Lung microvascular endothelial cell (primary cell): ENCODE measurements at places on chromosomes 2 and 18.

DNA sequence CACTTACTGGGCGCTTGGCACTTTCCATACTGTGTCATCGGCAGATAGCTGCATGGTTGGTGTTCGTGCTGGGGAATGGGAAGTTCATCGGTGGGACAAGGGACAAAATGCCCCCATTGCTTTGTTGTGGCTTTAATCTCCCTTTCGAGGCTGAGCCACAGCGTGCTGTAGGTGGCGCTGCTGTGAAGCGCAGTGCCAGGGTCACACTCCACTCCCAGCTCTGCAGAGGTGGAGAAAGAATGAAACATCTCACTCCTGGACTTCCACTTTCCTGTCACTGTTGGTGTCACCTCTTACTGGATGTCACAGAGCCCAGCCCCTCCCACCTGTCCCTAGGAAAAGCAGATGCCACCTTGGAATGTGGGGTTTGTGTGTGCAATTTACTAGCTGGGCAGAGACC, 8.7 kb downstream of the TYMS start:
- no peak for DNase-seq

DNA sequence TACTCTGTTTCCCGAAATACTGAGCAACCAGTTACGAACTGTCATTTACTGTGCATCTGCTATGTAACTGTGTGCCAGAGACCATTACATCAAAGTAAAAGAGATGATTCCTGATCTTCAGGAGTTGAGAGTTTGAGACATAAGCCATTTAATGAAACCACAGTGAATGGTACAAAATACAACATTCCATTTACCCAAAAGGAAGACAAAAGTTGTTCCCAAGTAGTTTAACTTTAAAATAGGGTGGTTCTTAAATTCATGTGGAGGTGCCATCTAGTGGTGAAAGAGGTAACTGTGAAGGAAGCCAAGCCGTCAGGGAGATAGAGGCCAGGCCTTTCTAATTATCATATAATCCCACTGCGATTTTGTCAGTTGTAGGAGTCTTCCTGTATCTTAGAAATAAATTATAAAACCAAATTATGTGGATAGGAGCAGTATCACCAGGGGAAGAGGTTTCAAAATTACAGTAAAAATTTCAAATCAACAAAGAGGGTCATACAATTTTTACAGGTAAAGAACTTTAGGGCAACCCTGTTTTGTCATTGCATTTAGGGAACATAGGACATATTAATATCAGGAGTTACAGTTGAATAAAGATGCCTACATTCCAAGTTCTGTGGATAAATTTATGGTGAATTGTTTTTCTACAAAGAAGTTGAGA, 67.7 kb downstream of the EPAS1 start:
- DNase-seq, result peak; percentile 75

GRCh38 chr2:54480025-54480424, 23.9 kb downstream of the SPTBN1 start:
- DNase-seq, result no peak

GRCh38 chr2:170643346-170643745, 71.8 kb upstream of the SP5 start:
- DNase-seq, result no peak

DNA sequence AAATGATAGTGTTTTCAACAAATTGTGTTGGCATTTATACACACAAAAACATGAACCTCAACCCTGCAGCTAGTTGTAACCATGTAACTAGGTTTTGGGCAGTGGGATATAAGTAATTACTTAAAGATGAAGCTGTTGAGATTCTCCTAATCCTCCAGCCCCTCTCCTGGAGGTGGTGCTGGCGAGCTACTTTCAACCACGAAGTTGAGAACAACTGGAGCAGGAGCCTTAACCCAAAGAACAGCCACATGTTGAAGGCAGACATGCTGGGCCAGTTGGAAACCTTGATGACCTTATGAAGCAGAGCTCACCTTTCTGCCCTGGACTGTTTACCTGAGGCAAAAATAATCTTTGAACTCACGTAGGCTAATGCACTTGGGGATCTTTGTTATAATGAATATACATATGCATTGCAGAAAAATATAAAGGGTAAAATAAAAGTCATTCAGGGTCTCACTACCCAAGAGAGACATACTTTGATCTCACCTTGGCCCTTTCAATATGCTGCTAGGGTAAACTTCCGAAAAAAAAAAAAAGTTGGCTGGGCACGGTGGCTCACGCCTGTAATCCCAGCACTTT, 89.6 kb upstream of the NPAS2 start:
- peak; percentile 85 for DNase-seq

- DNase-seq, result no peak
Observed at GRCh38 chr2:149420053-149420963, 89.9 kb downstream of the LYPD6 start.

- DNase-seq, result no peak
Observed at GRCh38 chr2:105118960-105119359, 81.1 kb downstream of the MRPS9 start.

DNA sequence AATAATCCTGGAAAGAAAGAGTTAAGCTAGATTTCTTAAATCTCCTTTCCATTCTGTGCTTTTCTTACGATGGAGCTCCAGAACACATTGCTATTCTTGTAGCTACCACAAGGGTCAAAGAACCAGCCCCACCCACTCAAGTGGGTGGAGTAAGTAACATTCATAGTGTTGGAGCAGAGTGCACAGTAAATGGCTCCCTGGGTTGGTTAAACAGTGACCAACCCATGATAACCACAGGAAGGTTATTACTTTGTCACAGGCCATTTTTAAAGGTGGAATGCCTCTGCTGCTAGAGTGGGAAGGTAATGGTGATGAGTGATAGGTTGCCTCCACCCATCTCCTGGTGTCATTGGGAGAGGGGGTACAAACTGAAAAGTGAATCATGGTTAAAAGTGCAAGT, 13.9 kb downstream of the ARPC2 start:
- no peak for DNase-seq

DNA sequence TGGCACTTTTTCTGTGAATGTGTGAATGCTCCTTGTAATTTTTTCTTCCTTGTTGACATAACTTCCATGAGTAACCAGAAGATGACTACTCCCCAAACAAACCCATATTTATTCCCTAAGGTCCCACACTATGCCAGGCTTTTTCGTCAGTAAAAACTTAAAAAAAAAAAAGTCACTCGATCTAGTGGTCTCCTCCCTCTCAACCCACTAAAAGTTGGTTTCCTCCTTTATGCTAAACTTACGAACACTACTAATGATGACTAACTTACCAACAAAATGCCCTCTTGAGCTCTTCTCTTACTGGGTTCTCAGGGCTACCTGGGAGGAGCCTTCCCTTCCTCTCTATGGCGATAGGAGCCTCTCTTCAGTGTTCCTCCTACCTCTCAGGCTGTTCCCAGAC, 18.2 kb downstream of the ACVR1 start:
- no peak for DNase-seq
